ENCODE measurements at places on chromosomes 2 and 18.

DNA sequence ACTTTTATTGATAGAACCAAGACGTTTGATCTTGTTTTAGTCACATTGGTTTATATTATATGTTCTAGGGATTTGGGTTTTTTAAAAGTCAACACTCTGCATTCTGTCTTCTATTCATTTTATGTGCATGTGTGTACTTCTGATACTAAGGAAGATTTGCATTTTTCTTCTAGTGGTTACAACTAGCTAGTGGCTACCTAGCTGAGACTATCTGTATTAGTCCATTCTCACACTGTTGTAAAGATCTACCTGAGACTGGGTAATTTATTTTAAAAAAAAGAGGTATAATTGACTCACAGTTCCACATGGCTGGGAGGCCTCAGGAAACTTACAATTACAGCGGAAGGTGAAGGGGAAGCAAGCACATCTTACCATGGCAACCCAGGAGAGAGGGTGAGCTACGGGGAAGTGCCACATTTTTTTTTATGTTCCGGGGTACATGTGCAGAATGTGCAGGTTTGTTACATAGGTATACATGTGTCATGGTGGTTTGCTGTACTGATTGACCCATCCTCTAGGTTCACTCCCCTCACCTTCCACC is 69.9 kb downstream of the SP100 start:
- no peak overlapping the region for H3K27ac ChIP-seq
- no peak for DNase-seq
- no peak overlapping the region for H3K4me3 ChIP-seq

GRCh38 chr2:3238951-3239841 is 138.4 kb downstream of the EIPR1 start:
- peaks cover 20% of the 10 kb centered on the region for H3K36me3 ChIP-seq
- no peak for DNase-seq
- no peak overlapping the region for H3K27ac ChIP-seq
- no peak overlapping the region for H3K4me3 ChIP-seq
- peaks cover 11% of the 10 kb centered on the region for H3K27me3 ChIP-seq

- no peaks in the 10 kb centered on the region for H3K36me3 ChIP-seq
- no peaks in the 10 kb centered on the region for H3K27me3 ChIP-seq
- H3K4me1 ChIP-seq, result no peaks in the 10 kb centered on the region
- no peak overlapping the region for H3K27ac ChIP-seq
Measured at GRCh38 chr2:28521663-28522062, 25.8 kb downstream of the PLB1 start.

DNA sequence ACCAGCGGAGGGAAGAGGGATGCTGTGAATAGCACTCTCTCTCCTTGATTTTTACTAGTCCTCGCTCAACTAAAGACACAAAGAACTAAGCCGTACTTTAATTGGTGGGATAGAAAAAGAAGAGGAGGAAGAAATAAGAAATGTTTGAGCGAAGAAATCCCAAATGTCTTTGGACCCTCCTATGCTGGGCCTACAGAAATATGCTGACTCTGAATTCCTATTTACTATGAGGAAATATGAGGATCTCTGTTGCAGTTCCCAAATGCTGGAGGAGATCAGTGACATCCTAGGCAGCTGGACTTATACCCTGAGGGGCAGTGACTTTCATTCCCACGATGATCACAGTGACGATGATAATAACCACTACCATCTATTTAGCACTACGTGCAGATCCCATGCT is 16.6 kb upstream of the PIEZO2 start:
- peaks cover 3% of the 10 kb centered on the region for H3K4me1 ChIP-seq
- no peaks in the 10 kb centered on the region for H3K36me3 ChIP-seq
- DNase-seq, result no peak
- H3K27ac ChIP-seq, result no peak overlapping the region
- no peaks in the 10 kb centered on the region for H3K27me3 ChIP-seq

DNA sequence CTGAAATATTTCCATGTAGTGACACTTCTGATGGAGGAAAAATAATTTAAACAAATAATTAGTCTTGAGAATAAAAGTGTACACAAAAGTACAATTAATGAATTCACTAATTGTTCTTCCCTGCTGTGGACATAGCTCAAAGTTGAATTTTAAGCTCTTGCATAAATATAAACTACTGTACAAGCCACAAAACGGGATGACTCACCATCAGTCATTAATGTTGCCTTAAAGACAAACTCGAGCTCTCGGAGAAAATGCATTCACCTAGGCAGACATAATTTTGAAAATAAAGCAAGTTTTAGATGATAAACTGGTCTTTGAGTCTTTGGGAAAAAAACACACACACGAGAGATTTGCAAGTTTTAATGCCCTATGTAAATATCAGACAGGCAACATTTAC is 436.4 kb downstream of the ZNF521 start:
- H3K27me3 ChIP-seq, result no peaks in the 10 kb centered on the region
- no peak for DNase-seq
- H3K4me3 ChIP-seq, result no peak overlapping the region
- H3K36me3 ChIP-seq, result no peaks in the 10 kb centered on the region
- H3K4me1 ChIP-seq, result no peaks in the 10 kb centered on the region

DNA sequence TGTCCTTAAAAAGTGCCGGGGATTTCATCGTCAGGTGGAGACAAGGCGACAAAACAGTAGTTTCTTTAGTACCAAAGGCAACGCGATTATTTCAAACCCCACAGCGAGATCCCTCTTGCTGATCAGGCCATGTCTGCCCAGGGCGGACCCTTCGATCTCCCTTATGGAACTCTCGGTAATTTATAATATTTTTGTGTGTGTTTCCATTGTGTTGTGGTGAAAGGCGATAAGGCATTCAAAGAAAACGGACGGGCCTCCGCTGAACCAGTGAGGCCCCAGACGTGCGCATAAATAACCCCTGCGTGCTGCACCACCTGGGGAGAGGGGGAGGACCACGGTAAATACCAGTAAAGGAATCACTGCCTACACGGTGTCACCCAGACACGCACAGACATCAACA is 1.4 kb upstream of the GAD1 start:
- DNase-seq, result no peak
- peaks cover 34% of the 10 kb centered on the region for H3K4me1 ChIP-seq
- no peak overlapping the region for H3K27ac ChIP-seq
- peak overlapping the region; percentile 71 for H3K4me3 ChIP-seq

DNA sequence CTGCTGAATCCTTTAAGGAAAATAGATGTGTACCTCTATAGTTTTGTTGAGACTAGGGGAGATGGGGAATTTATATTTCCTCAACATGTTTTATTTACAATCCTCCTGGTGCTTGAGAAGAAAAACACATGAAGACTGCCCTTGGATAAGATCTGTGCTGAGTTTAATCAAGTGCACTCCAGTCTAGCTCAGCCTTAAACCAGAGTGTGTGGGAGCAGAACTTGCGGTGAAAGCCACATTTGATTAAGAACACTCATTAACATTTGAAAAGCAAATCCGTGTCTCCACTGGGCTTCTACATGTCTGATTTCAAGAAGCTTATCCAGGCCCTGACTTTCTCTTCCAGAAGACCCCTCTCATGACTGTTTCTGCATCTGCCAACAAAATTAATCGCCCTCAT is 84.8 kb upstream of the ITGA6 start:
- H3K4me3 ChIP-seq, result no peak overlapping the region
- DNase-seq, result no peak
- H3K4me1 ChIP-seq, result peaks cover 20% of the 10 kb centered on the region
- H3K27me3 ChIP-seq, result no peaks in the 10 kb centered on the region
- H3K27ac ChIP-seq, result no peak overlapping the region
- H3K36me3 ChIP-seq, result no peaks in the 10 kb centered on the region

DNA sequence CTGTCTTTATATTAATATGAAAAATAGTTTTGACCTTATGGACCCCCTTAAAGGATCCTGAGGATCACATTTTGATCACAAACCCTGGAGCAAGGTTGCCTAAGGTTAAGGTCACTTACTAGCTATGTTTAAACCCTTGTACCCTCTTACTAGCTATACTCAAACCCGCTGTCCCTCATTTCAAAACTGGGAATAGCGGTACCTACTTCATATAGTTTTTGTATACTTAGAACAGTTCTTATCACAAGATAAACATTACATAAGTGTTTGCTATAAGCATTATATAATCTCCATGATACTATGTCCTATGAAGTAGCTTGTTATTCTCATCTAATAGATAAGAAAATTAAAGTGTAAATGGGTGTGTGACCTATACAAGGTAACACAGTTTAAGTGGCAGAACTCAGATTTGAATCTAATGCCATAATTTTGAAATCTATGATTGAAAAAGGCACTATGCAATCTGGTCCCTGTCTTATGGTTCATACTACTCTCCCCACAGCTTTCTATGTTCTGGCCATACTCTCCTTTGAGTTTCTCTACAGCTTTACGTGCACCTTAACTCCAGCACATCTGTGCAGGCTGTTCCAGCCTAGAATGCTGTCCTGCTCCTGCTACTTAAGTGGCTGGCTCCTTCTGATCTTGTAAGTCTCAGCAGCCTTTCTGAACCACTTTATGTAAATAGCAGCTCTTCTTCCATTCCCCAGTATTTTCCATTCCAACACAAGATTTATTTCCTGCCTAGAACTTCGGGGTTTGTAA is 30.4 kb downstream of the HYCC2 start:
- no peak for DNase-seq

Data from CD14-positive monocyte (primary cell).